ENCODE measurements at places on chromosomes 4 and X. TPM values are rescaled to one million over a fixed set of nuclear protein-coding genes. Genes with fewer than 3 reads are reported as not detected.
A peak's percentile ranks its signal among the peaks of the same experiment; 100 is the strongest.

DNA sequence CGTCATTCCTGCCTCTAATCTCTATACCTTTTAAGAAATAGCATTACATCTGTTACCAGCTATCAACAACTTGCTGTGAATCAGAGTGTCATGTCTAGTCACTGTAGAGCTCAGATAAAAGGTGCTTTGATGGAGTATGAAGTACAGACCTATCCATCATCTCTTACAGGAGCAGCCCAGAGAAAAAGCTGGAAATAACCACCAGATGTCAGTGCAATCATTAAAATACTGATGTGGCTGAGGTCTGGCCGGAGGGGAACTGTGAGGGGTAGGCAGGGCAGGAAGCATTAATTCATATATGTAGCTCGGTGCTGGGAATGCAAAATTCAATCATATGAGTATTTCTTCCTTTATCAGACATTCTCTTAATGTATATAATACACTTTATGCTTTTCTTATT, 100.6 kb downstream of the AKAP4 start:
- H3K4me3 ChIP-seq, result no peak overlapping the region
- peaks cover 11% of the 10 kb centered on the region for H3K36me3 ChIP-seq
- peak; percentile 39 for DNase-seq
- no peak overlapping the region for H3K27ac ChIP-seq

GRCh38 chrX:29662101-29662500, 553.3 kb upstream of the MAGEB2 start:
- DNase-seq, result no peak
- no peaks in the 10 kb centered on the region for H3K27me3 ChIP-seq
- no peak overlapping the region for H3K4me3 ChIP-seq
- no peaks in the 10 kb centered on the region for H3K4me1 ChIP-seq

DNA sequence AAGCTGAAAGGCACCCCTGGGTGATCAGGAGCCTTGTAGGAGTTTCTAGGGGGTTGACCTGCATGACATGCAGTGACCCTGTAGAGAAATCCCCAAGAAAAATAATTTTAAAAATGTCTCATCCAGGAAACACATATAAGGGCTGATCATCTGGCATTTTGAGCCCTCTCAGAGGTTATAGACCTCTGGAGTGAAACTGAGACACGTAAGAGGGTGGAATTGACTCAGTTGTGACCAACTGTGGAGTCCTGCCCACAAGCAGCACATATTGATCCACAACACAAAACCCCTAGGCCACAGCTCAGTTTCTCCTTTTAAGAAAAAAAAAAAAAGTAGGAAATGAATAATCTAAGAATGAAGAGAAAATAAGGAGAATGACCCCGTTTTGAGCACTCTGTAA, 32.5 kb upstream of the MTMR8 start:
- H3K36me3 ChIP-seq, result no peaks in the 10 kb centered on the region
- H3K27me3 ChIP-seq, result no peaks in the 10 kb centered on the region
- no peak overlapping the region for H3K27ac ChIP-seq
- H3K4me1 ChIP-seq, result no peaks in the 10 kb centered on the region
- H3K4me3 ChIP-seq, result no peak overlapping the region
- no peak for DNase-seq

DNA sequence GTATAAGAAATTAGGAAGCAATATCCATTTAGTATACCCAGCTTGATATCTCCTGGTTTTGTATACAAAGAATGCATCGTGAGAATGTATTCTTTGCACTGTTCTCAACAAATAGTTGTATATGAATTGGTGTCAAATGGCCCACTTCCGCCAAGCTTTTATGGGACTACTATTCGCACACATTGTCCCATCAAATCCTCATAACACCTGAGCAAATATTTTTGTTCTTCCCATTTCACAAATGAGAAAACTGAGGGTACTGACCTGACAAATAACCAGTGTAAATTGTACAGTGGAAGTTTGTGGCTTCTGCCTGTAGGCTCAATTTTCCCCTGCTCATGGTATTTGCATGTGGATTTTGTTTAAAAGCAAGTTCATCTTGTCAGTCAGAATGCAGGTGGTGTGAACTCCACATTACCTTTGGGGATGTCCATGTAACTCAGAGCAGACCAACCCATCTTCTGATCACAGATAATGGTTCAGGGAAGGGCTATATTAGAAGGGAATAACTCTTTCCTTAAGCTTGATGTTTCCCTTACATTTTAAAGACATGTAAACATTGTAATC, 51.5 kb upstream of the FAM241A start:
- H3K4me1 ChIP-seq, result no peaks in the 10 kb centered on the region
- no peak overlapping the region for H3K4me3 ChIP-seq
- H3K27ac ChIP-seq, result no peak overlapping the region
- DNase-seq, result no peak
- H3K36me3 ChIP-seq, result no peaks in the 10 kb centered on the region
- peaks cover under 1% of the 10 kb centered on the region for H3K27me3 ChIP-seq

DNA sequence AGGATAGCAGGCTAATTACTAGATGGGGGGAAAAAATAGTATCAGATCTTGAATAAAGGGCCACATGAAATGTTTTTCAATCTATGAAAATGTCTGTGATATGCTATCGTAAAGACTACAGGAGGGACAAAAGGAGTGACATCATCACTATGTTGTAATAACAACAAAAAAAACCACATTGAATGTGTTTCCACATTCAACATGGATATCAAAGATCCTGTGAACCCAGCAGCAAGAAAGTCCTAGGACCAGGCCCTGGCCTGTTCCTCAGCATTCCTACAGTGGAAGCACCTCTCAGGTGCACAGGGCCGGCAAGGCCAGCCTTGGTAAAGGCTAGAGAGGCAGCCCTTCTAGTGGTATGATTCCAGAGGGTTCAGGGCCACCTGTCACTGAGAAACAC, 118.3 kb downstream of the RELL1 start:
- H3K4me3 ChIP-seq, result no peak overlapping the region
- H3K4me1 ChIP-seq, result peaks cover 13% of the 10 kb centered on the region
- H3K36me3 ChIP-seq, result peaks cover 10% of the 10 kb centered on the region

DNA sequence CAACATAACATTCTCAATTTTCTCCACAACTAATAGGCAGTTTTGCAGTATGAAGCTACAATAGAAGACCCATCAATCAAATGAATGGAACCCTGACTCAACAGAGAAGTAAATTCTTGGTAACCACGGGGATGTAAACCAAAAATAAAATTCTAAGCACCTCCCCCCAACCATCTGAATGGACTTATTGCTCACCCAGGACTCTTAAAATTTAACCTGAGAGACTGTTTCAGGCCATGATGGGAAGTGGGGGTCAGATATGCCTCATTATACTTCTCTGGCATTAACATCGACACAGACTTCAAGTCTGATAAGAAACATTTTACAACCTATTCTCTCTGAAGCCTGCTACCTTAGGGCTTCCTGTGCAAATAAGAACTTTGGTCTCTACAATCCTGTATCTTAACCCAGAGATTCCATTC, 620.9 kb downstream of the TLL1 start:
- H3K27ac ChIP-seq, result peak overlapping the region; percentile 40
- no peak overlapping the region for H3K4me3 ChIP-seq
- peak; percentile 45 for DNase-seq
- no peaks in the 10 kb centered on the region for H3K36me3 ChIP-seq

- peaks cover 24% of the 10 kb centered on the region for H3K4me1 ChIP-seq
- no peak overlapping the region for H3K27ac ChIP-seq
- no peaks in the 10 kb centered on the region for H3K27me3 ChIP-seq
- H3K4me3 ChIP-seq, result no peak overlapping the region
These were observed 61.2 kb upstream of the HOPX start for GRCh38 chr4:56742080-56742871.

GRCh38 chr4:72325215-72325614, 243.8 kb downstream of the ADAMTS3 start:
- no peaks in the 10 kb centered on the region for H3K27me3 ChIP-seq
- no peak overlapping the region for H3K4me3 ChIP-seq
- no peak overlapping the region for H3K27ac ChIP-seq
- H3K4me1 ChIP-seq, result no peaks in the 10 kb centered on the region
- DNase-seq, result no peak

DNA sequence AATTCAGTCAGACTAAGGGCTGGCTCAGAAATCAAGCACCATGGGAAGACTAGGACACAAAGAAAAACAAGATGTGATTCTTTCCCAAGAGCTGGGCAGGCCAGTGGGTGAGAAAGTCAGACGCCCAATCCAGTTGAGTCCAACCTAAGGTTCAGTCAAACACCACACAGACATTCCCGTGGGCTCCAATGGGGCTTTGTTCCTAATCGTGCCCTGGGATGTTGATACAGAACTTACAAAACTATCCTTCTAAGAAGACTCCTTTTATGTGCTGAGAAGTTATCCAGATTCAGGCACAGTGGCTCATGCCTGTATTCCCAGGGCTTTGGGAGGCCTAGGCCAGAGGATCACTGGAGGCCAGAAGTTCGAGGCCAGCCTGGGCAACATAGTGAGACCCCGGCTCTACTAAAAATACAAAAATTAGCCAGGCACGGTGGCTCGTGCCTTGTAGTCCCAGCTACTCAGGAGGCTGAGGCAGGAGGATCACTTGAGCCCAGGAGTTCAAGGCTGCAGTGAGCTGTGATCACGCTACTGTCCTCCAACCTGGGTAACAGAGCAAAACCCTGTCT, 3.7 kb downstream of the BLOC1S4 start:
- H3K27me3 ChIP-seq, result no peaks in the 10 kb centered on the region
- DNase-seq, result no peak
- H3K27ac ChIP-seq, result no peak overlapping the region

DNA sequence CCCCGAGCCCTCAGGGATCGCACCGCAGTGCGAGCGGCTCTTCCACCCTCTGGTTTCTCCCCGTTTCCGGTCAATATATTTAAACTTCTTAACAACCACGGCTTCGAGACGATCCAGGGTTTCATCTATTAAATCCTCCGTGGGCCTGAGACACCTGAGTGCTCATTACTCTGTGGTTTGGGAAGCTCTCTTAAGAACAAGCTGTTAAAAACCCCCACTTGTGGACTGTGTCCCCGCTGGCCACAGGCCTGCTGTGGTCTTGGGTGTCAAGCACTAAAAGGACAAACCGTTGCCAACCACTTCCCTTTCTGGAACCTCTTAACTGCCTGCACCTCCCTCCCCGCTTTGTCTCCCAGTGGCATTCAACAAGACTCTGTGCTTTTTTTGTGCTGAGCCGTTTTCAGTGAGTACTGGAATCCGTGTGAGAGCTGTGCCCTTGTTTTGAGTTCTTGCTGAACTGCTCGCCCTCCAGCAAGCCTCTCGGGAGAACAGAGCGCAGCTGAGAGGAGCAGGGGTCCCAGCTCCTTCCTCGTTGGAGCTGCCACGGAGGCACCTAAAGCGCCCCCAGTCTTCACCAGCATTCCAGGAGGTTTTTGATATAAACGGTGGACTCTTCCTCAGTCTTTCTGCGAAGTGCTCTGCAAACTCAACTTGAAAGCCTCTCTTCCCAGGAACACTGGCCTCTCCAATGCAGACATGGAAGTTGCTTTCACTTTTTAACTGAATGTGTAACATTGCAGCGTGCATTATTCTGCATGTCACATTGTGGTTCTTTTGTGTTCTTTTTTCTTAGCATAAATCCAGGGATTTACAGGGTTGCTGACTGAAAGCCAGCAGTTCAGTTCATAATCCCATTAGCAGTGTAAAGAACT, 691 bp upstream of the IGFBP7 start:
- DNase-seq, result no peak
- H3K27me3 ChIP-seq, result peaks cover 48% of the 10 kb centered on the region
- peak overlapping the region; percentile 19 for H3K4me3 ChIP-seq

DNA sequence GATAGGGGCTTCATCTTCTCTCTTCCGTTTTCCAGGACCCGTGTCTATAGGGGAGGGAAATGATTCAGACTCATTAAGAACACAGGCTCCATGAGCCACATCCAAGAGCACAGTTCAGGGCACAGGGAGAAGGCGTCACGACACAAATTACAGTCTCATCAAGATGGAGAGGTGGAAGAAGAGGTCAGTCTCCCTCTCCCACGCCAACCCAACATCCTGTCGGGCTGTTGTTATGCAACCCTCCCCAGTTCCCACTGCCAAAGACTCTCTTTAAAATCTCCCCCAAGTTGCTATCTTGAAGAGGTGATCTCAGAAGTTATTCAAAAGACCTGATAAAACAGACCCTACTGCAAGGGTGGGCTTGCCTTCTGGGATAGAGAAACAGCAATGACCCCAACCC, 12.6 kb downstream of the ZMYM3 start:
- DNase-seq, result no peak
- peaks cover 58% of the 10 kb centered on the region for H3K36me3 ChIP-seq
- H3K4me1 ChIP-seq, result no peaks in the 10 kb centered on the region

DNA sequence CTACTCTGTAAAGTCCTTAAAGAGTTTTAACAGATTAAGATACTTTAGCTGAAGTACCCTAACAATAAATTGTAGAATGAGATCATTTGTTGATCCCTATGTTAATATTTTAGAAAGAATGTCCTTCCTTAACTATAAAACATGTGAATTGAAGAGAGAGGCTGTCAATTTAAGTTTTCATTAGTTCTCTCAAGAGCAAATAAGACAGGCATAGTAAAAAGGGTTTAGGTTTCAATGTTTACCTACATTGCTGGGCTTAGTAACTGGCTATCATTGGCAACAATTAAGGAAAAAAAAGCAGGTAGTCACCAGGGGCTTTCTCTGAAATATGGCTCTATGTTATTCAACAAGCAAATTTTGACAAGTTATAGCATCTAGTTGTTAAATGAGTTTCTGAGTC, 91.5 kb downstream of the ATRX start:
- H3K27me3 ChIP-seq, result no peaks in the 10 kb centered on the region
- H3K27ac ChIP-seq, result no peak overlapping the region
- peaks cover 7% of the 10 kb centered on the region for H3K36me3 ChIP-seq
- no peak for DNase-seq

DNA sequence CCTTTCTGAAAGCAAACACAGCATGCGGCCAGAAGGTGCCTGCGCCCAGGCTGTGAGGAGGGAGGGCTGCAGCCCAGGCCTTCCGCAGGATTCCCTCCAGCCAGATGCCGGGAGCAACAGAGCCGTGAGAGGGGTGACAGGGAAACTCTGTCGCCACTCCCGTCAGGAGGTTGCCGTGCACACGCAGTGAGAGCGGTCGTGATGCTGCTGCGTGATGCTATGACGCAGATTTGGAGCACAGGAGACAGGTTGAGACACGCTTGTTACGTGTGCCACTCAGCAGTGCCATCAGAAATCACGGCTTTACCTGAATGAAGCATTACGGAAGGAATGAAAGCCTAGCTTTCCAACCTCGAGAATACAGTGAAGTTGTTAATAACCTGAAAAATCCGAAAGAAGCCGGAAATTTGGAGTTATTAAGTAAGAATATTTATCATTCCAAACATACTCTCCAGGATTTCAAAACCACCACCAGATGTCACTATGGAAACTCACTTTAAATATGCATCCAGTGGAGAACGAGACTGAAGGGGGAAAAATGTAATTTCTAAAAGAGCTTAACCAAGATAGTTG, 54.4 kb downstream of the FAT1 start:
- H3K27me3 ChIP-seq, result no peaks in the 10 kb centered on the region
- peaks cover 23% of the 10 kb centered on the region for H3K36me3 ChIP-seq
- no peak overlapping the region for H3K27ac ChIP-seq
- H3K4me1 ChIP-seq, result no peaks in the 10 kb centered on the region
- DNase-seq, result no peak

GRCh38 chr4:173365359-173365996, 5.3 kb upstream of the SAP30 start:
- H3K36me3 ChIP-seq, result no peaks in the 10 kb centered on the region
- H3K4me3 ChIP-seq, result no peak overlapping the region
- no peaks in the 10 kb centered on the region for H3K4me1 ChIP-seq
- H3K27ac ChIP-seq, result no peak overlapping the region
- DNase-seq, result no peak

The ETNPPL gene
- polyA plus RNA-seq, result 0.06 TPM

The DMRTC1 gene
- polyA plus RNA-seq, result not detected

The NPY1R gene
- polyA plus RNA-seq, result 4.4 TPM

Data from large intestine (tissue), 12 donors.